Islet precursor cell (in vitro differentiated cells): ENCODE measurements at places on chromosomes 7 and 10.
A peak's percentile ranks its signal among the peaks of the same experiment; 100 is the strongest.

DNA sequence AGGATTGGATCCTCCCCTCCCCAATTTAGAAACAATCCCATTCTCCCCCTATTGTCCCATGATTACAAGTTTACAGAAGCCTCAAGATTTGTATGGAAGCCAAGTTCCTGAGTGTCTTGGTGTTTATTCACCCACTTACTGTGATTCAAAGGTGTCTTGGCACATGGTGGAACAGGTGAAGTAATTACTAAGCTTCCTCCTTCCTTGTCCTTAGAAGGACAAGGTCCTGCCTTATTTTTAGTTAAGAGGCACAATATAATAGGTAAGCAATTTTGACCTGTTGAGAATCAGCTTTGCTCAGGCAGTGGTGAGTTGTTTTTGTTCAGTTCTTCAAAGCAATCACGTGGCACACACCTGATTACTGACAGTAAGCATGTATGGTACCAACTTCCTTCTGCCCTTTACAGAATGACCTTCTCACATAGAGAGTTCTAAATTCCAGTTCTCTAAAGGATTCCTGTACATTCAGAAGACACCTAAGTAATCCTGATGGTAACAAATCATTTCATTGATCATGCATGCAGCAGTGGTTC lies 60.7 kb upstream of the SLC13A1 start:
- DNase-seq = no peak

GRCh38 chr7:143458263-143458662 lies 15.0 kb downstream of the TAS2R60 start:
- no peak for DNase-seq

GRCh38 chr10:2772135-2772534 lies 295.2 kb upstream of the PFKP start:
- no peak for DNase-seq

- peak; percentile 78 for DNase-seq
These were observed 971 bp downstream of the AEBP1 start for GRCh38 chr7:44104860-44105771.

DNA sequence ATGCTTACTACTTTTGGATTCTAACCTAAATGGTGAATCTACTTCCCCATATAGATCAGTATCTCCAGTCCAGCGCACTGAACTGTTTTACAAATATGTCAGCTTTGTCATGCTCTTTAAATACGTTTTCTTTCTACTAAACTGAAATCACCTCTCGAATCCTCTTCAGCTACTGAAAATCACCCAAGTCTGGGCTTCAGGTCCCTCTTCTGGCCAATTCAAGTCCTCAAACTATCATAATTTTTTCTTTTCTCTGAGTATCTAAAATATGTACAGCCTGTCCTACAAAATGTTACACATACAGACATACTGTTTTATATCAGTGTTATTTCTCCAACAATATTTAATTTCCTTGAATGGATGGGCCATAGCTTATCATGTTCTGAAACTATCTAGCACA lies 84.2 kb downstream of the CACNA2D1 start:
- no peak for DNase-seq

DNA sequence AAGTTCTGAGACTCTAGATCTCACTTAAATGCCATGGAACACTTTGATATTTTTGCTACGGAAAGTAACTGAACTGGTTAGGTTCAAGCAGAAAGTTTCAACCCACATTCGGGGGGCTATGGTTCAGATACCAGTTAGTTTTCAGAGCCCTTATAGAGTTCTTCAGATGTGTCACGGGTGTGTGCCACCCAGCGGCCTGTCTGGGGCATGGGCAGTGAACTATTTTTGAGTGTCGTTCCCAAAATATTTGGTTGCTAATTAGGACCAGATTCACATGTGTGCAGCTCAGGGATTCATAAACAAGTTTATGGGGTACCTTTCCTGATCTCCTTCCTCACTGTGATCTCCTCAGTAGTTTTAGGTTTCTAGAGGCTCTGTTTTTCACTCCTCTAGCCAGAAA lies 271.9 kb downstream of the C7orf25 start:
- DNase-seq = no peak

- no peak for DNase-seq
These were observed 27.8 kb upstream of the DMBT1 start for GRCh38 chr10:122532601-122533296.

DNA sequence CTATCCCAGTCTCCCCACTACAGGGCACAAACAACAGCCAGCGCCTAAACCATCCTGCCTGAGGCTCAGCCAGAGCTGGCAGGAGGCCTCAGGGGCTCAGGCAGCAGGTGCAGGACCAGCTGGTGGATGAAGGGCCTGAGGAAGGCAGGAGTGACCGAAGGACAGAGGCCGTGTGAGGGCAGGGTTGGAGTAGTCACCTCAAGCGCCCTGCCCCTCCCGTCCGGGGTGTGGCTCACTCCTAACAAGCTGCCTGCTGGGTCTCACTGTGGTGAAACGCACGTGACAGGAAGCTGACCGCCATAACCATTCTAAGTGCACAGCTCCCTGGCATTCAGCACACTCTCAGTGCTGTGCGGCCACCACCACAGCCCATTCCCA lies 281.1 kb downstream of the ELFN1 start:
- no peak for DNase-seq
